Suppressor macrophage treated with lipopolysaccharide for 4 hours (primary cell): ENCODE measurements at places on chromosomes 11 and 22.

DNA sequence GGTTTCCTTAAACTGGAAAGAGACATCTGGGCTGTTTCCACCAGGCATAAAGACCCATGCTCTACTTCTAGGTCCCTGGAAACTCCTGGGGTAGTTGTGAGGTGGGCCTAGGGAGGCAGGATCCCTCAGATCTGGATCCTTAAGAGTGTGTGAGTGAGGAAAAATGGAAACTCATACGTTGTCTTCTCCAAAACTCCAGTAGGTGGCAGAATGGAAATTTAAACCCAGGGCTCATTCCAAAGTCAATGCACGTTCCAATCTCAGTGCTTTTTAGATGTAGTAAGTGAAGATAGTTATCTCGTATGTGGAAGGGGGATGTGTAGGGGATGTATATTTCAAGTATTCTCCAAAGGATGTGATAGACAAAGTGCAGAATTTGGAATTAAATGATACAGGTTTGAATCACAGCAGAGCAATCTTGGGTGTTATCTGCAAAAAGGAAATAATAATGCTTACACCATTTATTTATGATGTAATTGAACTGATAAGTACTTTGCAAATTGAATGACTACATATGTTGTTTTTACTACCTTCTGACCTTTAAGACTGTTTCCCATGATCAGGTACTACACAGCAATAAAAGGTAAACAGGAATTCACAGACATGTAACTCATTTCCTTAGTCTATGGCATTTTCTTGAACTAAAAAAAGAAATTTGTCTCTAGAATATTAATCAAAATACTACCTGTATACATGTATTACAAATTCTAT, 13.1 kb upstream of the MMP1 start:
- peak; percentile 25 for DNase-seq

DNA sequence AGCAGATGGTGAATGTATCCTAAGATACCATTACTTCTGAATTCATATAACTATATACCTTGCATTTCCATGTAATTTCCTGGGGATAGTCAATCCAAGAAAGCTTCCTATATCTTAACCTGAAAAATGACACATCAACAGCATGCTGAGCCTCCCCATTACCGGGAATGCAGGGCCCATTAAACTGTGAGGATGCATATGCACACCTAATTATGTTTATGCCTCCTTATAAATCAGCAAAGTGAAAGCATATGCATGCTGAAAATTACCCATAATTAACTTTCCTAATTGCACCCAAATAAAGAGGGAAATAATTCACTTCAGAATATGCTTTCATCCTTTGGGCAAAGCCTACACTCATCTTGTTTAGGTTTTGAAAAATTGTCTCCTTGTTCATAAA, 663.0 kb downstream of the KCNA4 start:
- DNase-seq: no peak

DNA sequence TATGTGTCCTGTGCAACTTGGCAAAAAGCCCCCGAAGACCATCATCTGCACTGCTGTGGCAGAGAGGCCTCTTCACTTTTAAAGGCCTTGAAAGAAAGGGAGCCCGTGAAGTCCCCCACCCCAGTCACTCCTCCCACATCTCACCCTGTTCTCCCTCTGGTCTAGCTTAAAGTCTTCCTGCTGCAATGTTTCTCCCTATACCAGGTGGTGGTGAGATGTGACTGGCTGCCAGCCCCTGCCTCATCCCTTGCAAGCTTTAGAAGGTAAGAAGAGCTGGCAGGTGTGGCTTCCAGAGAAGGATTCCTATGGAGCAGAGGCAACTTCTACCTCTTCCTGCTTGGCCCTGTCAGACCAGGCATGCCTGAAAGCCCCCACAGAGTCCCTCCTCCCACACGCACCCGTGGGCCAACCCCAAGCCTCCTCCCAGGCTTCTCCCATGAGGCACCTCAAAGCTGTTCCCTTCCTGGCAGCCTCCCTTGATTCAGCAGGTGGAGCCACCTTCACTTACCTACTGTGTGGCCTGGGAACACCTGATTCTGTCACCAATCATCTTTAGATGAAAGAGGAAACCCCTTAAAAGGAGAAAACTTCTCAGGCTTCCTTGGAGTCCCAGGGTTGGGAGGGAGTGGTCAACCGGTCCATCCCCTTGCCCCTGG, 4.0 kb upstream of the TRIM29 start:
- DNase-seq: no peak

GRCh38 chr11:66568124-66568916, at the start of gene CTSF:
Gene CTSF (minus strand): TSS chr11:66568606. CDS start chr11:66568486, 120 bp downstream.
- DNase-seq: peak; percentile 88

- DNase-seq: no peak
These were observed 25.6 kb downstream of the PARVB start for GRCh38 chr22:44049486-44050231.

DNA sequence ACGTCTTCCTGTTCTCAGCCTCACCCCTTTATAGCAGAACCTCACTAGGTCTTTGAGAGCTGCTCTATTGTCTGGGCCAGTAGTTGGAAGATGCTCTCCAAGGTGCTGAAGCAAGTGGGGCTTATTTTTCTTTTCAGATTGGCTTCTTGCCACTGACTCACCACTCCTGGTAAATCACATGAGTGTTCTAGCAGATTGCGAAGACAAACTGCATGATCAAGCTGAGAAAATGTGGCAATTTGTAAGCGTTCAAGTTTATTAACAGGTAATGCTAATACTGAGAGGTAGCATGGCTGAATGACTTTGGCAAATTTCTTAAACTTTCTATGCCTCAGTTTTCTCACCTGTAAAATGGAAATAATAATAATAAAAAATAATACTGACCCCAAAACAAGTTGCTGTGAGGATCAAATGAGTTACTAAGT, 59.2 kb downstream of the CACNG2 start:
- DNase-seq: peak; percentile 88

DNA sequence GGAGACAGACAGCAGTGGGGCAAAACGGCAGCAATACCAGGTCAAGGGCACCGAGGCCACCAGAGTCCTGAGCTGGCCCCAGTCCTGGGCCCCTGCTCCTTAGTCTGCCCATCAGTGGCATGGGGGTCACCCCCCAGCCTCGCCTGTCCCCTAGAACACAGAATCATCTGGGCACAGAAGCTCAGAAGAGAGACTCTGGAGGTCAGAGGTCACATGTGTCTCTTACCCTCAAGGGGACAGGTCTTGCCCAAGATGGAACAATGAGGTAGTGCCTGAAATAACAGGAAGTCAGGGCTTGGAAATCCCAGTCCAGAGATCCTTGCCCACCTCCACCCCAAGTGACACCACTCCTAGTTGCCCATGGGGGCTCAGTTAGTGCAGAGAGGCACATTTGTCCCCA, 20.6 kb downstream of the PDE2A start:
- peak; percentile 33 for DNase-seq

DNA sequence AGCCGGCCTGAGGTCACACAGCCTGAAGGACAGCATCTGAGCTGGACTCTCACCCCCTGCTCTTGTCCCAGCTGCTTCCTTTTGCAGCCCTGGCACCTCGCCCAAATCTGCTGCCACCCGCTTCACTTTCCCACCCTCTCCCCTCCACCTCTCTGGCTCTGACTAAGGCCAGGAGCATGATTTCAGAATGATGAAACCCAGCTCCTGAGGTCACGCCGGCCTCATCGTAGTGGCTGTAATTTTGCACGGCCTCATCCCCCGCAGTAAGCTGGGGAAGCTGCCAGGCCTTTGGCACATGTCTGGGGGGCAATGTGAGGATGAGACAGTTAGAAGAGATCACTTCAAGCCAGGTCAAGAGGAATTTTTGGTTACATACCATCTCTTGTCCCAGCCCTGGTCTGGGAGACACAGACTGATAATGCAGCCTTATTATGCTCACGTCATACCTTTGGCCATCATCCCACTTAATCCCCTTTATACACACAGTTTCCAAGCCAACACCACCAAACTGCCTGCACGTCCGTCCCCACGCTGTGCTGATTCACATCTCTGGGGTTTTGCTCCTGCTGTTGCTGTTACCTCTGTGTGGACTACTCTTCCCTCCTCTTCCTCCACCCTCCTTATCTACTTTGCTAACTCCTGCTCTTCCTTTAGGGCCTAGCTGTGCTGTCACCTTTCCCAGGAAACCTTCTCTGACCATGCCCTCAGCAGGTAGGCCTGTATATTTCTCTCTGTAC, 58.1 kb downstream of the CHRDL2 start:
- DNase-seq: peak; percentile 70

- DNase-seq: no peak
These were observed 470.0 kb downstream of the SOX6 start for GRCh38 chr11:15886299-15886698.

GRCh38 chr11:134609361-134610115, 197.5 kb upstream of the B3GAT1 start:
- no peak for DNase-seq

GRCh38 chr11:32141745-32142546, 51.1 kb downstream of the RCN1 start:
- no peak for DNase-seq

DNA sequence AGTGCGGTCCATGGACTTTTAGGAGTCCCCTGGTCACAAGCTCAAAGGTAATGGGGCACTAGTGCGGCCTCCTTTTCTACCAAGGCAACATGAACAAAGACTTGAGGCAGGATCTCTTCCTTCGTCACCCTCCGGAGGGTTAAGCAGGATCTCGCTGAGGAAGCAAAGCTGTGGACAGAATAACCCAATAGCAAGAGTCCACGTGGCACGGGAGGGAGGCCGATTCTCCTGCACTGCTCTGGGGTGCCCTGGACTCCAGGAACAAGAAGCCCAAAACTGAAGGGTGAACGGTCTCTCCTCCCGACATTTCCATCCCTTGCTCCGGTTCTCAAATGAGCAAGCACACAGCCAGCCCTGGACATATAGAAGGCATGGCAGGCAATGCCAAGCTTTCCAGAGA, 20.7 kb downstream of the MYH9 start:
- DNase-seq: no peak

DNA sequence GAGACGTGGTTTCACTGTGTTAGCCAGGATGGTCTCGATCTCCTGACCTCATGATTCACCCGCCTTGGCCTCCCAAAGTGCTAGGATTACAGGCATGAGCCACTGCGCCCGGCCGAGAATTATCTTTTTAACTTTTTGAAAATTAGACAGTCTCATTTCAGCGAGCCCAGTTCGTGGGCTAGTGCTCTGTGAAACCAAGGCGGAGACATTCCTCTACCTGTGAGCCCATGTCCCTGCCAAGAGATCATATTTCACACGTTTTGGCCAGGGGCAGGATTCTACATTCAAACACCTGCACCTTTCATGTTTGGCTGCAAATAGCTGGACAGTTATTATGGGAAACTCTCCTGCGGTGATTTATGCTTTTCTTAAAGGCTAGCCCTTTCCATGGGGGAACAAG, 60.3 kb downstream of the IRAG1 start:
- DNase-seq: no peak

- DNase-seq: no peak
These were observed 981.0 kb upstream of the FAT3 start for GRCh38 chr11:91243630-91244029.

- no peak for DNase-seq
These were observed 401.5 kb downstream of the TBC1D22A start for GRCh38 chr22:47163856-47164513.

DNA sequence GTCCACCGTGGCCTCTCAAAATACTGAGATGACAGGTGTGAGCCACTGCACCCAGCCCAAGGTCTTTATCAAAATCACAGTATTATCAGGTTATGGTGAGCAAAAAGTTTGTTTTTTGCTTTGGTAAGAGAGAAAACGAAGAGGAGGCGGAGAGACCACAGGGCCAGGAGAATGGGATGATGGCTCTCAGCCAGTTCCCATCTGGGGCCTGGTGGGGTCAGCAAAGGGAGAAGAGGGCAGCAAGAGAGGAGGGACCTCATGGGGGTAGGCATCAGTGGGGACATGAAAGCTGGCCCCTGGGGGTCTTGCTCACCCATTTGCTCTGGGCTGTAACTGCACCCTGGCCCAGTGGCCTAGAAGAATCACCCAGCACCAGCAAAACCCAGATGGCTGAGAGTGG, 190.2 kb downstream of the SHANK2 start:
- no peak for DNase-seq

- peak; percentile 88 for DNase-seq
These were observed 9.1 kb upstream of the CLCF1 start for GRCh38 chr11:67382276-67383136.

DNA sequence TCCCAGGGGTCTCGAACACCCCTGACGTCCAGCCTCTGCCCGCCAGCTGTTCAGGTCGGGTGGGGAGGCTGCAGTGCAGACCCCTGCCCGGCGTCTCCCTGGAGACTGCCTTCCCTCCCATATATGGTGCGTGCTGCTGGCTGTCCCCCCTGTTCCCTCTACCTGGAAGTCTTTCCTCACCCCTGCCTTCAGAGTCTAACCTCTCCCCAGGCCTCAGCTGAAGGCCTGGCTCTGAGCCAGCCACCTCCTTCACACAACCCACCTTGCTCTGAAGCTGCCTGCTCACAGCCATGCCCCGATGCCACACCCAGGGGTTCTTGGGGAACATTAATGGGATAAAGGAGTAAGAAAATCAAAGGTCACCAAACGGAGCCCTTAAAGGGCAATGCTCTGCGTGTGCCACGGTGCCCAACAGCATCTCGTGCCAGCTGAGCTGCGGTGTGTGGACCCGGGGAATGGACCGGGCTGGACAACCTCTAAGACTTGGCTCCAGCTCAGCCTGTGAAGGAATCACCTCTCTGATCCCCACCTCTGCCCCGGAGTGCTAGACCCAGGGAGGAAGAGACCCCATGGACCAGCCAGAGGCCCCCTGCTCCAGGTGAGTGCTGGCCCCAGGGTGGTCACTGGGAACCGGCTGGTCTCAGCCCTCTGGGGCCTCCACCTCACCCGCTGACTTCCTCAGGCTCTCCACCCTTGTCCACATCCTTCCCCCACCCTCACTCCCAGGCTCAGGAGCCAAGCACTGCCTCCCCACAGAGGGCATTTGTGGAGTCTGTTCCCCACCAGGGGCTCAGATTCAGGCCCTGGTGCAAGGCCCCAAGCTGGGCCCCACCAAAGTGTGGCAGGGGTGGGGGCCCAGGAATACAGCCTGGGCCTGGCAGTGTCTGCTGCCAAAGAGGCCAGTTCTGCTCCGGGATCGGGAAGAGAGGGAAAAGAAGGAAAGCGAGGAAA, at the start of gene NLRP6:
NLRP6 (plus strand) TSS at position 407 of the 951 bp plus-strand sequence; CDS start at position 570, 163 bp downstream.
- no peak for DNase-seq

DNA sequence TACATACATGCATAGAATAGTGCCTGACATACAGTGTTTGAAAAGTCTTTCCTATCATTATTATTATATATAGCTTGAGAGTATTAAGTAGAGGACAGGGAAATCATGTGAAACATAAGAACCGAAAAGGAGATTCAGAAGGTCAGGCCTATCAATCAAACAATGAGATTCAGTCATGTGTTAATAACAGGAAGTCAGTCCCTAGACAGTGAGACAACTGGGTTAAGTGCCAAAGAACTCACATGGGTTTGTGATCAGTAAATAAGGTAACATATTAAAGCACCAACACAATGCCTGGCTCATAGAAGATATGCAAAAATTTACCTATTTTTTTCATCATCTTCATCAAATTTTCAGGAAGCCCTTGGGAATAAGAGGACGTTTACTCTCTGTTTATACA, 174.3 kb upstream of the FAT3 start:
- DNase-seq: no peak

- no peak for DNase-seq
These were observed 11.4 kb downstream of the PRSS23 start for GRCh38 chr11:86811637-86812321.

GRCh38 chr11:86403458-86403857, 28.8 kb downstream of the CCDC81 start:
- no peak for DNase-seq

GRCh38 chr22:41248314-41248713, 7.6 kb upstream of the CHADL start:
- no peak for DNase-seq

- no peak for DNase-seq
These were observed 1.9 kb downstream of the SLC5A1 start for GRCh38 chr22:32044913-32045312.
